ENCODE measurements at places on chromosomes 4 and X. TPM values are rescaled to one million over a fixed set of nuclear protein-coding genes. Genes with fewer than 3 reads are reported as not detected.
A peak's percentile ranks its signal among the peaks of the same experiment; 100 is the strongest.

DNA sequence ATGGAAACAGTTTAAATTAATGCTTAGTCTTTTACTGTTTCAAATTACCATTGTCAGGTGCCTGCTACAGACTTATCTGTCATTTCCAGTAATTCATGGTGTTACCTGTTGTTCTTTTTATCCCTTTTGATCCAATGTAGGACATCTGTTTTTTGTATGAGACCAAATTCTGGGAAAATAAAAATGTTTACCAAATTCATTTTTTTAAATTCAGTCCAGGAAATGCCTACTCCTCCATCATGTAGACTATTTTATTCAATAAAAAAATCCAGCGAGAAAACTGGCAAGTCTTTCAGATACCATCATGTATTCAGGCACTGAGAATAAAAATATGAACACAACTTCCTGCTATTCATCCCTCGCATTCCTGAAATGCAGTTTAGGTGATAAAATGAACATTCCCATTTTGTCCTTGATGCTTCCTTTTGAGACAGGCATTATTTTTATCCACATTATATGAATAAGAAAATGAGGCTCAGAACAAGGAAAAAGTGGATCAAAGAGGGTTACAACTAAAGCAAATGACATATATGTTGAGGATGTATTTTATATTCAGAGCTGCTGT lies 584.2 kb downstream of the SPRY1 start:
- no peak for DNase-seq

DNA sequence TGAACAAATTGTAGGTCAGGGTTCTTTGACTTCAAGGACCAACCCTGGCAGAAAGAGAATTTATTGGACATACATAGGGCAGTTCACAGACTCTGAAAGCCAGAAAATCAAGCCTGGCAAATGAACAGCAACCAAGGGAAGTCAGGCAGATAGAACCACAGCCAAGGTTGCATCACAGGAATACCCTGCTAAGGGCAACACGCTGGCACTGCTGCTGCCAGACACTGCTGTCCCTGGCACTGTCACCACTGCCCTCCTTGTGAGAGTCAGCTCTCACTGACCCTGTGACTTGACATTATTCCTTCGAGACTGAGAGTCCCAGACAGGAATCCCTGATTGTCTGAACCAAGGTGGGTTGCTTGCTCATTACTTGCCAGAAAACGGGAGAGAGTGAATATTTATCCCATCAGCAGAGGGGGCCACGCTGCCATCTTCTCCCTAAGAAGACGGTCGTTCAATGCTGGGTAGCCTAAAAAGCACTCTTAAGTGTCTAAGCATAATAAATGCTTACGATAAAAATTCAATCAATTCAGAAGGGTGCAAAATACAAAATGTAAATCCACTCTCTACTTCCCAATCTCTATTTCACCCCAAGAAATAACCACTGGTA lies 23.2 kb upstream of the PTTG2 start:
- peak; percentile 85 for DNase-seq

DNA sequence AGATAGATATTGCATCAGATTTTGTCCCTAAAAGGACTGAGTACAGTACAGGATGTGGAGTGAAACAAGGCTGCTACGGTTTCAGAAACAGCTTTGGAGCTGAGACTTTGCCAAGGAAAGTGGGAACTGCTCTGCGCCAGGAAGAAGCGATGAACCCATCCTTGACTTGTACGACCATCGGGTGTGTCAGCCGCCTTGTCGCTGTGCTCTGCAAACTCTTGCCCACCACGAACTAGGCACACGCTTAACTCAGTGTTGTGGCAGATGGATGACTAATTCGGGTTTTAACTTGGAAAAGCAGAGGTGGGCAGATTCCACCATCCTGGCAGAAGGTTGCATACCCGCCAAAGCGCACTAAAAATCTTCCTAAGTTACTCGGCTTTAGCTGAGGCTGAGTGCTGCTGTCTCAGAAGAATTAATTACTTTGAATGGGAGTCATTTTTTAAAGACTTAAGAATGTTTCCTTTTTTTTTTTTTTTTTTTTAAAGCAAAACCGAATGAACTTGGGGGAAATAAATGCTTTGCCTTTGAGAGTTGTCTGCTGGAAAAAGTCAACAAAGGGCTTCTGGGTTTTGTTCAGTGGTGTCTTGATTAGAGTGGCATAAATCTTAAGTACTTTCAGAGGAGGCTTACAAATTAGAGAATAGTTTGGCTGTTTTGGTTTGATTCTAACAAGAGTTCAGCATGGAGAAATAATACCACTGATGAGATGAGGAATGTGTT lies 69.5 kb downstream of the SHROOM2 start:
- DNase-seq: no peak

- no peak for DNase-seq
Observed at GRCh38 chr4:142975618-142976017, 129.5 kb upstream of the INPP4B start.

- DNase-seq: peak; percentile 70
Observed at GRCh38 chr4:186204686-186205085, 13.3 kb downstream of the CYP4V2 start.

- DNase-seq: no peak
Observed at GRCh38 chr4:113505044-113505443, 256.5 kb downstream of the CAMK2D start.

GRCh38 chrX:63285375-63285774 lies 65.8 kb downstream of the SPIN4 start:
- DNase-seq: no peak

- no peak for DNase-seq
Observed at GRCh38 chrX:121479406-121479805, 432.0 kb downstream of the GLUD2 start.

DNA sequence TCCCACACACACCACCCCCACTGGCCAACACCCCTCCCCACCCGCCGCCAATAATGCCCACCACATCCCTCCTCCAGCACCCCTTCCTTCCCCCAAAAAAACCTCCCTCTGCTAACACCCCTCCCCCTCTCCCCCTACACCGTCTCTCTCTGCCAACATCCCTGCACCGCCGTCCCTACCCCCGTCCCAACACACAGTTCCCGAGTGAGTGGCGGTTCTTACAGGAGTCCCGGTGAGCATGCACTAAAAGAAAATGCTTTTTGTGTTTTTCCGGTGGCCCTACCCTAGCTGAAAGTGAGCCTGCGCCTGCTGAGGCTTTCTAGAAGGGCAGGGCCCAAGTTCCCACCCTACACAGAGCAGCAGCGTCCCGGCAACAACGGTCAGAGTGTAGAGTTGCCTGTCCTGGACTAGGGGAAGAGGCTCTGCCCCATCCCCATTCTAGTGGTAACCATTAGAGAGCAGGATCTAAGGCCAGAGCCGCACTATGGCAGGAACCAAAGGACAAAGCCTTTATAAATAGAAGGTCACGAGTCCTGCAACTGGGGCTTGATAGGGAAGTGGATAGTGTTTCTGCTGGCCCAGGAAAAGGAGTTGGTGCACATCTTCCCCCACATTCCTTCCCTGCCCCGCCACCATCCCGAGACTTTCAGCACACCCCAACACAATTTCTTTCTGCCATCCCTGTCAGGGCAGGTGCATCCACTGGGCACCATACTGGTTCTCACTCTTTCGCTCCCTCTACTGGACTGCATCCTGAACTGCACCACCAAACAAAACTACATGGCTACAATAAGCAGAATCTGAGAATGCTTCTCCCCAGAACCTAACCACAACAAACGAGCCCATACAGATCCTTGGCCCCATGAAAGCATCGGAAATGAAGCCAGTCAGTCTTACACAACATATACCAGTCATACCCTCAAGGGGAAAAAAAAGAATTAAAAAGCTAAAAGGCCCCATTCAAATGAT lies 78.1 kb upstream of the PAGE3 start:
- DNase-seq: peak; percentile 44

DNA sequence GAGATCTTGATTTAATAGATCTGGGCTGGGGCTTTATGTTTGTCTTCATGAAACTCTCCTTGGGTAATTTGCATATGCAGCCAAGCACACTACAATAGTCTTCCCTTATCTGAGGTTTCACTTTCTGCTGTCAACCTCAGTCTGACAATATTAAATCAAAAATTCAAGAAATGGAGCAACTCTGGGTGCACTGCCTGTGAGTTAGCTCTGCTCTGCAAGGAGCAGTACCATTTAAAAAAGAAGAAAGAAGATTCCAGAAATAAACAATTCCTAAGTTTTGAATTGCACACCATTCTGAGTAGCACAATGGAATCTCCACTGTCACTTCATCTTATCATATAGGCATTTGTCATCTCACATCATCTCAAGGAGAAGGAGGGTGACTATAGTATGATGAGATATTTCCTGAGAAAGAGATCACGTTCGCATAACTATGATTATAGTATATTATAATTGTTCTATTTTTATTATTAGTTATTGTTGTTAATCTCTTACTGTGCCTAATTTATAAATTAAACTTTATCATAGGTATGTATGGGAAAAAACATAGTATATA lies 9.4 kb downstream of the FNIP2 start:
- no peak for DNase-seq

DNA sequence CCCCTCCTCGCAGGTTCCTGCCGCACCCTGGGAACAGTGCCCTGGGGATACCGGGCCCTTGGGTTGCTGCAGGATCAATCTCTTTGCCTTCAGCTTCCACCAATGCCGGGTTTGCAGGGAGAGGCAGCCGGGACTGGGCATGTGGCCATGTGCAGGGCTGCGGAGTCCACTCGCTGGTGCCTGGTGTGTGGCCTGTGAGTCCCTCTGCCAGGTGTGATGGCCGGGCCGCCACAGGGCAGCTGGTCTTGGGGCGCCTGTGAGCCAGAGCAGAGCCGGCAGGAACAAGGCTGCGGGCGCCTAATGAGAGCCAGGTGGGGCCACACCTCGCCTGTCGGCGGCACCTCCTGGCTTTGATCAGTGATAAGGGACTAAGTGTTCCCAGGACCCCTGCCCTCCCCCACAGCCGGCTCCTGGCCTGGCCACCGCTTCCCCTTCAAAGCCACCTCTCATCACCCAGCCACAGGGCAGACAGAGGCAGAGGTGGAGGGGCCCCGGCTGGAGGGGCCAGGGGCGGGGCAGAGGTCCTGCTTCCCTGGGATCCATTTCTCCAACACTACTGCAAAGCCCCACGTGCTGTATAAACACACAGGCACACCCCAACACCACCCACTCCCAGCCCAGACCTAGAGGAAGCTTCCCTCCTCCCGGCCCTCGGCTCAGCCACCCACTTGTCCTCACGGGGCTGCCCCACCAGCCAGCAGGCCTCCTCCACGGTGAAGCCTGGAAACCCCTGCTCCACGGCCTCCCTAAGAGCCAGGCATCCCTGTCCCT lies 132.7 kb downstream of the CPZ start:
- peak; percentile 32 for DNase-seq

DNA sequence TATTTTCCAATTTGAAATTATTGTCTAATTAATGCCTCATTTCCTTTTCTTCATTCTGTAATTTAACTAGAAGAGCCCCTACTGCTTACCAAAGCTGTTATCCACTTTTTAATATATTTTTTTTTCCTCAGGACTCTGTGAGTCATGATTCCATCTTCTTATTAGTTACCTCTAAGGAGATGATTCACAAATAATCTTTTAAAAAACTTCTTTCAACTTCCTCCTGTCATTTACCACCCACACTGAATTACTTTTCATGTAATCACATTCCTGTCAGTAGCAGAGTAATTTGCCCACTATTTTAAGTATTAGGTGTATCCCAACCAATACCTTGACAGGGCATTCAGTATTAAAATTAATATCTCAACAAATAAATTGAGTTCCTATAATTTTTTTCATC lies 470.9 kb upstream of the ADGRL3 start:
- DNase-seq: no peak

Gene SOWAHD
- 0.45 TPM for total RNA-seq

Gene HSD17B11
- 135 TPM for total RNA-seq

Gene TCEAL7
- total RNA-seq: 0.28 TPM
